CD8-positive, alpha-beta memory T cell (primary cell): ENCODE measurements at places on chromosomes 12 and 14. TPM values are rescaled to one million over a fixed set of nuclear protein-coding genes. Genes with fewer than 3 reads are reported as not detected.

DNA sequence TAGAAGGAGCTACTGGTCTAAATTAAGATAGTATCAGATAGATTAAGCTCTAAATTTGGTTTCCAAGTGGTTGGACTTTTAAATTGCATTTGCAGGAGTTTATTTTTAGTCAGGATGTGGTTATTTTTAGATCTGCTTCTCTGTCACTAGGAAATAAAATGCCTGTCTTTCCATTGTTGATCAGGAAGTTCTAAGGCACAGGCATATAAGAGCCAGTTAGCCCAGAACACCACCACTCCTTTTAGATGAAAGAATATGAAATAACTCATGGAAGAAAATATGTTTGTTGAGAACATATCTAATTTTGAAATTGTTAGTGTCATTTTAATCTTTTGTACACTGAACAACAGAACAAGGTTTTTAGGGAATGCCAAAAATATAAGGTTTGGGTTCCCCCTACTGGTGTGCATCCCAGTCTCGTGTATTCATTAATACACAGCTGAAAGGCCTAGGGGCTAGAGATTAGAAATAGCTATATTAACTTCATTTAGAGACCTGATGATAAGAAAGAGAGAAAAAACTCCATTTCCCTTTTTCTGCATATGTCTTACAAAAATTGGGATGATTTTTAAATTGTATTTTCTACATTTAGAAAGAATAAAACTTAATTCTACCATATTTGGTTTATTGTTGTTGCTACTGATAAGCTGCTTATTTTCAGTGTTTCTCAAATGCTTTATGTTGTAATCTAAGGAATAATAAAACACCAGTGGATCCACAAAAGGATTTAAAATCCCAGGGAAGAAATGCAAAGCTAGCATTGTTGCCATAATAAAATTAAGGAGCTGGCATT, 67.2 kb downstream of the RIC8B start:
- peaks cover 12% of the 10 kb centered on the region for H3K36me3 ChIP-seq
- H3K27ac ChIP-seq, result no peak overlapping the region
- H3K4me3 ChIP-seq, result no peak overlapping the region

- no peaks in the 10 kb centered on the region for H3K27me3 ChIP-seq
- DNase-seq, result no peak
- no peaks in the 10 kb centered on the region for H3K4me1 ChIP-seq
- no peak overlapping the region for H3K27ac ChIP-seq
- H3K4me3 ChIP-seq, result no peak overlapping the region
Observed at GRCh38 chr12:119660076-119660475, 7.9 kb upstream of the PRKAB1 start.

P2RX2 gene
- not detected for polyA plus RNA-seq

IL22 gene
- not detected for polyA plus RNA-seq

- H3K27me3 ChIP-seq, result no peaks in the 10 kb centered on the region
- H3K4me1 ChIP-seq, result peaks cover 16% of the 10 kb centered on the region
Observed at GRCh38 chr12:109153821-109154441, 37.5 kb downstream of the ACACB start.

DNA sequence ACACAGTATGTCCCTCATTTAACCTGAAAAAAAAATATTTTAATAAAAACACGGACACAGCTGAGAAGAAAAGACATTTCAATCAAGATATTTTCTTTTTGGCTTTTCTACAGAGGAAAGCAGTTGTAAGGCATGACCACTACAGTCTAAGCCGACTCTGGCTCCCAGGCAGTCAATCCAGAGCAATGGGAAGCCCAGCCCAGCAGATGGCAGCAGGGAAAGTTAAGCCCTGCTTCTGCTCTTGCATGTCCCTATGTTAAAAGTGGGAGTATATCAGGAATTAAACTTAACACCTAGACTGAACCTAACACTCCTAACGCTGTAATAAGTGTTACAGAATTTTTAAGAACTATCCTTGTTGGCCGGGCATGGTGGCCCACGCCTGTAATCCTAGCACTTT, 19.5 kb upstream of the HAL start:
- no peak for DNase-seq
- H3K36me3 ChIP-seq, result peaks cover 18% of the 10 kb centered on the region
- H3K27me3 ChIP-seq, result no peaks in the 10 kb centered on the region
- no peak overlapping the region for H3K27ac ChIP-seq
- H3K4me1 ChIP-seq, result no peaks in the 10 kb centered on the region

RNASE7 gene
- polyA plus RNA-seq, result not detected
